BJ (cell line): ENCODE measurements at places on chromosomes 16 and 17. TPM values are rescaled to one million over a fixed set of nuclear protein-coding genes. Genes with fewer than 3 reads are reported as not detected.

KRTAP9-2 gene
- not detected in 2 replicates for polyA plus RNA-seq

HOXB5 gene
- not detected in 2 replicates for polyA plus RNA-seq

TP53TG3B gene
- not detected in 2 replicates for polyA plus RNA-seq

SGSM2 gene
- 23.7 and 43.6 TPM in 2 replicates for polyA plus RNA-seq

KREMEN2 gene
- polyA plus RNA-seq: not detected in 2 replicates

CCL2 gene
- 303 and 386 TPM in 2 replicates for polyA plus RNA-seq

HCRT gene
- polyA plus RNA-seq: not detected in 2 replicates

KRT31 gene
- 0.11 TPM in 1 of 2 replicates, not detected in the other for polyA plus RNA-seq

IRF8 gene
- not detected in 2 replicates for polyA plus RNA-seq

BRICD5 gene
- 1.5 and 1.7 TPM in 2 replicates for polyA plus RNA-seq

KRTAP2-3 gene
- 1.3 and 1.4 TPM in 2 replicates for polyA plus RNA-seq

CDT1 gene
- 2.2 and 2.4 TPM in 2 replicates for polyA plus RNA-seq

DLX3 gene
- 0.06 TPM in 1 of 2 replicates, not detected in the other for polyA plus RNA-seq

RETREG3 gene
- polyA plus RNA-seq: 28.4 and 54.4 TPM in 2 replicates

ADCY7 gene
- polyA plus RNA-seq: 5.3 and 13.2 TPM in 2 replicates

TEKT1 gene
- not detected in 2 replicates for polyA plus RNA-seq

CDK3 gene
- 3.7 and 5.6 TPM in 2 replicates for polyA plus RNA-seq

ORMDL3 gene
- polyA plus RNA-seq: 78.3 and 96.7 TPM in 2 replicates

CLEC3A gene
- not detected in 2 replicates for polyA plus RNA-seq

CD68 gene
- polyA plus RNA-seq: 58.2 and 93.2 TPM in 2 replicates

CAMKK1 gene
- polyA plus RNA-seq: 4.6 and 6.1 TPM in 2 replicates

CES5A gene
- not detected in 2 replicates for polyA plus RNA-seq

KCNH6 gene
- 0.04 and 0.10 TPM in 2 replicates for polyA plus RNA-seq

SCN4A gene
- polyA plus RNA-seq: 0.06 TPM in 1 of 2 replicates, not detected in the other

NPIPA2 gene
- polyA plus RNA-seq: 0.80 and 1.2 TPM in 2 replicates

TPSAB1 gene
- not detected in 2 replicates for polyA plus RNA-seq

RAP1GAP2 gene
- polyA plus RNA-seq: 4.1 and 4.8 TPM in 2 replicates

CEP112 gene
- polyA plus RNA-seq: 3.3 and 4.4 TPM in 2 replicates

ARL5C gene
- polyA plus RNA-seq: not detected in 2 replicates

FNDC8 gene
- polyA plus RNA-seq: not detected in 2 replicates

CA7 gene
- polyA plus RNA-seq: not detected in 2 replicates

TBX21 gene
- polyA plus RNA-seq: not detected in 2 replicates

PRAC1 gene
- polyA plus RNA-seq: not detected in 2 replicates

TPSB2 gene
- not detected in 2 replicates for polyA plus RNA-seq
